Fibroblast of skin of right biceps (primary cell): ENCODE measurements at places on chromosomes 5 and 9.

DNA sequence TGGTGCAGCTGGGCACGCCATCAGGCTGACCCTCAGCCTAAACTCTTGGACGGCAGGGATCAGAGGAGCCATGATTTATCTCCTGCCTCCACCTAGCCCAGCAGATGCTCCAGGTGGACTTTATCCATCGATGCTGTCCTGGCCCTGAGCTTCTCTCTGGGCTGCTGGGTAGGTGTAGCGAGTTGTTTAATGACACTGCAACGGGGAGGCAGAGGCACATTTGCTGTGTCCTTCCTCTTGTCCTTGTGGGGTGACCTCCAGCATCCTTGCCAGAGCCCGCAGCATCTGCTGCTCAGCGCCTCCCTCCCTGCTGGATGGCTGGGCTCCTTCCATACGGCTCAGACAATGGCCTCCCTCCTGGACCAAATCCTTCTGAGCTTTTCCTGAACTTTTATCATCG, 103.1 kb upstream of the IRX4 start:
- no peak for DNase-seq

- peak; percentile 27 for DNase-seq
Measured at GRCh38 chr5:110590187-110590586, 136.3 kb downstream of the TMEM232 start.

- no peak for DNase-seq
Measured at GRCh38 chr9:33041432-33042188, 16.5 kb downstream of the DNAJA1 start.

- DNase-seq: no peak
Measured at GRCh38 chr5:132481596-132482211, 8.9 kb downstream of the IRF1 start.

DNA sequence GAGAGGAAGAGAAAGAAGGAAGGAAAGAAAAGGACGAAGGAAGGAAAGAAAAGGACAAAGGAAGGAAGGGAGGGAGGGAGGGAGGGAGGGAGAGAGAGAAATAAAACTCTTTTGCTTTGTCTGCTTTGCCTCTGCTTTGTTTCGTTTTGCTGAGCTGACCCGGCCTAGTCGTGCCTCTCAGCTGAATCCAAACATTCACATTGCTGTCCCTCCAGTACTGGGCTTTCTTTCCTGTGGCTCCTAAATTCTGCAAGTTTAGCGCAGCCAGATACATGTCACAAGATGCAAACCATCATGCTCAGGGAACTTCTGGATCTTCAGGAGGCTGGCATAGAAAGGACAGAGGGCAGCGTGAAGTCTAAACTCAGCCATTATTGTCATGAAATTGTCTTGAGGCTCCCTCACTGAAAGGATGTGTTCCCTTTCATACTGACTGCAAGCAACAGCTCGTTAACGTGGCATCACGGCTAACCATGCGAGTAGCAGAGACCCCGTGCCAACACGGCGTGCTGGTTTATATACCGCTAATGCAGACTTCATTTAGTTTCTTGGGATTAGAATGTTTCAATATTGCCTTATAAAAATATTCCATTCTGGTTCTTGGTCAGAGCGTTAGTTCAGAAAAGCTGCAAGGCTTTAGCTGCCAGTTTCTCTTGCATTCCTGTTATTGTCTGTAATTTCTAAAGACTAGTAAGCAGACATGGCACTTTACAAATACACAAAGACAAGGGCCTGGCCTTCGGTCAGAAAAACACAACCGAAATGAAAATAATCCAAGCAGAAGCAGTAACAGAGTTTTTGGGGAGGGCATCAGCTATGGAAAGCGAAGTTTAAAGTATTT, 94.2 kb downstream of the TMEM174 start:
- DNase-seq: no peak

- DNase-seq: no peak
Measured at GRCh38 chr5:132592521-132592920, 35.7 kb downstream of the RAD50 start.

DNA sequence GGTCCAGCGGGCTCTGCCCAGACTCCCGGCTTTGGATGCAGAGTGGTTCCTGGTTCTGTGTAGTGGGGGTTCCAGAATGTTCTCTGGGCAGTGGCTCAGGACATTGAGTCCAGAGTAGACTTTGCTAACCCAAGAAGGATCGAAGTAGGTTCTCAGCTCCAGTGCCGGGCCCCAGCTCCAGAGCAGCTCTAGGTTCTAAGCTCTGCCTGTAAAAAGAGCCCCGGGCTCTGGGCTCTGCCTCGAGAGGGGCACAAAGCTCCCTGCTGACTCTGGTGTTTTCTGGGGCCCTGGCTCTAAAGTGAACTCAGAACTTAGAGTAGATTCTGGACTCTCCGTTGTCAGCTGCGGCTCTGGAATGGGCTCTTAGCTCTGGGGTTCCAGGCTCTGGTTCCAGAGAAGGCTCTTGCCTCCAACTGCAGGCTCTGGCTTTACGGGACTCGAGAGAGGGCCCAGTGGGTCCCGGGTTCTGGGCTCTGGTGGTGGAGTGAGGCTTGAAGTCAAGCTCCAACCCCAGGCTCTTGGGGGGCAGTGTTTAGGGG, 414 bp downstream of the WDR38 start:
- DNase-seq: no peak

DNA sequence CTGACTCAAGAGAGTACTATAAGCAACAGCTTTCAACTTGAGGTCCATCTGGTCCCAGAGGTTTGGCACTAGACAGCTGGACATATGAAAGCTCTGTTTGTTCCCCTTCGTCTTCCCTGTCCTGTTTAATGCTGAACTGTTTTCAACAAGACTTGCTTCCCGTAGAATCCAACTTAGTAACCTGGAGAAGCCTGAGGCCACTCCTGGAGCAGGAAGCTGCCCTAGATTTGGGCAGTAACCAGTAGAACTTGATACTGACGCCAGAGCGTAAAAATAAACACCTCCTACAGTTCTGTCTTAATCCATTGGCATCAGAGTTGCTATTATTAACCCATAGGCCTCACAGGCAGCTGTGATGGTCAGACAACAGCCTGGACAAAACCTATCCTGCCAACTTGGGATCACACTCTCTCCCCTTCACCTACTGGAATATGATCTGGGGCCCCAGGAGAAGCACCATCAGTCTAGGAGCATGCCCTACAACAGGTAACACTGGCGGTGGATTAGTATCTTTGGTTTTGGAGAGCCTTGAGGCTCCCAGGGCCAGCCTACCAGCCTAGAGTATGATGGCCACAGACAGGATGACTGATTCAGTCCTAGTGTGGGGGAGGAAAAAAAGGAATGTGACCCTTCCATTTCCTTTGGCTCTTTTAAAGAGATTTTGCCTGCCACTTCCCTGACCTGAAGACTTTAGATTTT, 29.2 kb downstream of the RUSC2 start:
- peak; percentile 73 for DNase-seq

DNA sequence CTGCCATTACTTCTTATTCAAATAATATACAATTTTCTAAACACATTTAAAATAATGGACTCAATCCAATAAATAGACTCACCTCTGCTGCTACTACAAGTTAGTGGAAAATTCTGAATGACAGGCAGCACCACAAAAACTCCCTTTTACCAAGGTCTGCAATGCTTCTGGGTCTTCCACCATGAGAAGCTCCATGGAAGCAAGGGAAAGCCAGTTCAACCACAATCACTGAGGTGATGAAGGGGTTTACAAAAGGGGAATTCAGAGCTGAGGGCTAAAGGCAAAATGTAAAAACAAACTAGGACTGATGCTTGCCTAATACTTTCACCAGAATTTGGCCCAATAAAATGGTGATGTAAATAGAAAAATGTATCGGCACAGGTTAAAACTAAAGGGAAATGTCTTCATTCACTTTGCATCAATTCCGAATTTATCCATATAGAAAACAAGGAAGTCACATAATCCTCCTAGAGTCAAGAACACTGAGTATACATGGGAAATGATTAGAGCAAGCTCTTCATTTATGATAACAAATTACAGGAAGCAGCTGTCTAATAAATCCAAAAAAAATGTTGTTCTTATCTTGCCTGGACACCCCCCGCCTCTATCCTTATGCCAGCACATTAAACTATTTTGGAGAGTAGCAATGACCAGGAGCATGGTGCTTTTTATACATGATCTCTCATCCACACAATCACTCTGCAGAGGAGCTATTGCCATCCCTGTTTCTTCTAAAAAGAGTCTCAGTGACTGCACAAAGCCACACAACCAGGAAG, 66.3 kb upstream of the NFIB start:
- no peak for DNase-seq

GRCh38 chr5:8641786-8642505, 773.0 kb downstream of the MTRR start:
- no peak for DNase-seq

GRCh38 chr5:80672140-80672736, 17.5 kb upstream of the DHFR start:
- peak; percentile 67 for DNase-seq

GRCh38 chr5:76371960-76372322, 31.1 kb upstream of the IQGAP2 start:
- peak; percentile 7 for DNase-seq

GRCh38 chr5:124634741-124635323, 111.6 kb downstream of the ZNF608 start:
- peak; percentile 56 for DNase-seq

GRCh38 chr5:11897781-11898180, 6.5 kb downstream of the CTNND2 start:
- DNase-seq: no peak

GRCh38 chr9:138009803-138010690, 132.5 kb downstream of the CACNA1B start:
- no peak for DNase-seq

- DNase-seq: peak; percentile 45
Measured at GRCh38 chr5:32278406-32278805, 34.3 kb downstream of the MTMR12 start.

DNA sequence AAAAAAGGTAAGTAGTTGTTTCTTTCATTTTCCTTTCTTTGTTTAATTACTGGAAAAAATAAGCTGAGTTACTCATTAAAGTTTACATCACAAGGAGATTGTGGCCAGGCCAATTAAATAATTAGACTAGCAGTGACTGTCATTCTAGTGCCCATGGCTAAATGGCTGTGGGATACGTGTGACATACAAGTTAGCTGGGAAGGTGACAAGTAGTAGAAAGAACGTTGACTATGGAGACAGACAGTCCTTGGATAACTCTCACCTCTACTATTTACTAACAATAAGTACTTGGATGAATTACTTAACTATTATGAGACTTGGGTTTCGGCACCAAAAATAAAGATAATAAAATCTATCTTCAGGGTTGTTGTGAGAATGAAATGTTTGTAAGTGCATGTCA, 7.0 kb upstream of the LOX start:
- no peak for DNase-seq

- no peak for DNase-seq
Measured at GRCh38 chr5:146897061-146897460, 18.5 kb upstream of the PPP2R2B start.
